ENCODE measurements at places on chromosomes 2 and 18.

DNA sequence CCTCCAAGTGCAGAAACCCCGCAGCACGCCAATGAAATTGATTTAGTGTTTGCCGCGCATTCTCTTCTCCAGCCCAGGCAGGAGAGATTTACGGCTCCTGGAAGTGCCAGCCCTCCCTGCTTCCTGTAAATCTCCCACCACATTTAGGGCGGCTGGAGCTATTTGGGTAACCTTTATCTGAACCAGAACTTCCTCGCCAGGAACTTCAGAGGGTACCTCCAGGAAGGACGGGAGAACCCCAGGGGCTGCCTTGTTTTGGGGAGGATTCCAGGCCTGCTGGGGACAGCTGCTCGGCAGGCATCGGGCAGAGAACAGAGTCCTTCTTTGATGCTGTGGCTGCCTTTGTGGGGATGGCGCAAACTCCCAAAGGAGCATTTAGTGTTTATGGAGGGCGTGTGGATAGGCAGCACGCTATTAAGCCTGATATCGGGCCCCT, 122.0 kb upstream of the MYCN start:
- DNase-seq, result no peak

DNA sequence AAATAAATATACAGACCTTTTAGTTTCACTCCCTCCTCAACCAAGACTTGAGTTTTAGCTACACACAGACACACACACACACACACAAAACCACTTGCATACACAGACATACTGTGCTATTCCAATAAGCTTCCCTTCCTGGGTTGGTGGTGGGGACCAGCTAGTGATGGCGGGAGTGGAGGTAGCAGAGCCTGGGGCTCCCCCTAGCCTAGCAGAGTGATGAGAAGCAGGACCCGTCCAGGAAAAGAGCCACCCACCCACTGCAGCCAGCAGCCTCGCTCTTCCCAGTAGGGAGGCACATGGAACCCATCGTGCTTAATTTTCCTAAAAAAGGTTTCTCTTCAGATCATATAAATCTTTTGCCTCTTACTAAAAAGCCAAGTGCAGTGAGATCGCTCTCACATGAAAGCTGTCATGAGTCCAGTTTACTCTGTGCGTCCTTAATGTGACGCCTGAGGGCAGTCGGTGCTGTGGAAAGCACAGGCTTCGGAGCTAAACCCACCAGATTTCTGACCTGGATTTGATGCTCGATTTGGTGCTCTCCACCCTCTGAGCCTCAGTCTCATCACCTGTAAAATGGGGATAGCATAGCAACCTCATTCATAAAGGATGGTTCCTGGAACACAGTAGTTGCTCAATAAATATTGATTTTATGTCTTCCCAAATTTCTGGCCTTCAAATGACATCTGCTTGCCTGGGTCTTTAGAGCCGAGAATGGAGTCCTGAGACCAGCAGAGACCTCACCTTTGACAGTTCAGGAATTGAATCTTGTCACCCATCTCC, 60.1 kb upstream of the YWHAQ start:
- no peak for DNase-seq

GRCh38 chr2:236862961-236863728, 222.5 kb upstream of the COPS8 start:
- DNase-seq, result no peak

DNA sequence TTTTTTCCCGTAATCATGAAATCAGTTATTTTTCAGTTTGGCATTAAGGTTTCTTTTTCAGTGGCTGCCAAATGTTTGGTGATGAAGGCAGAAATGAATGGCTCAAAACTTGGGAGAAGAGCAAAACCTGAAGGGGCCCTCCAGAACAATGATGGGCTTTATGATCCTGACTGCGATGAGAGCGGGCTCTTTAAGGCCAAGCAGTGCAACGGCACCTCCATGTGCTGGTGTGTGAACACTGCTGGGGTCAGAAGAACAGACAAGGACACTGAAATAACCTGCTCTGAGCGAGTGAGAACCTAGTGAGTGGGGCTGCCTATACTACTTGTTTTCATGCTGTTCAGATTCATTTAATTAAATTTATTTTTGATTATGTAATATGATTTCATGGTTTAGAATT, 29.2 kb upstream of the MSH2 start:
- DNase-seq, result no peak

- no peak for DNase-seq
These were observed 864 bp downstream of the KLHL29 start for GRCh38 chr2:23385748-23386338.

DNA sequence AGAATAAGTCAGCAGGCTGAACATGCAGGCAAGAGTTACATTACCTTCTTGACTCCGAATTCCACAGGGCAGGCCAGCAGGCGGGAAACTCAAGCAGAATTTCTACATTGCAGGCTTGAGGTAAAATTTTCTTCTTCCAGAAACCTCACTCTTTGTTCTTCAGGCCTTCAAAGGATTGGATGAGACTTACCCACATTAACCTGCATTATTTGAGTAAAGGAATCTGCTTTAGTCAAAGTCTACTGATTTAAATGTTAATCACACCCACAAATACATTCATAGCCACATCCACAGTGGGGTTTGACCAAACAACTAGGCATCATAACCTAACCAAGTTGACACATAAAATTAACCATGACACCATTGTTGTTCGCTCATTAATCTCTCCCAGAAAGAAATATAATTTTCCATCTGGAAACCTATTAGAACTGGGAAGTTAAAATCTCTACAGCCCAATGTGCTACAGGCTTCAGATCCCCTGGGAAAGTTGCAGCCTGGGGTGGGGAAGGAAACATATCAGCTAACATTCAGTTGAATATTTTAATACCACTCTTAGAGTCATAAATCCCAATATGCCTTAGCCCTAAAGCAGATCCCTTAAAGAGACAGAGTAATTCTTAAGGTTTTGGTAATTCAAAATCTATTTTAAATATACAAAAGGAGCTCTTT, 468.2 kb upstream of the TNP1 start:
- no peak for DNase-seq

GRCh38 chr2:54497763-54498680, 41.9 kb downstream of the SPTBN1 start:
- no peak for DNase-seq

DNA sequence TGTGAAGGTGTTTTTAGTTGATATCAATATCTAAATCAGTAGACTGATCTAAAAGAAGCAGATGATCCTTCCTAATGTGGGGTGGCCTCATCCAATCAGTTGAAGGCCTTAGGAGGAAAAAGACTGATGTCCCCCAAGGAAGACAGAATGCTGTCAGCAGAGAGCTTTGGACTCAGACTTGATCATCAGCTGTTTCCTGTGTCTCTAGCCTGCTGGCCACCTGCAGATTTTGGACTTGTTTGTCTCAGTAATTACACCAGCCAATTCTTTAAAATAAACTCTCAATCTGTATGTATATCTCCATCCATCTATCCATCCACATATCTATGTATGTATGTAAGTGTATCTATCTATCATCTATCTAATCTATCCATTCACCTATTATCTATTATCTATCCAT, 301.3 kb downstream of the LPIN1 start:
- no peak for DNase-seq

DNA sequence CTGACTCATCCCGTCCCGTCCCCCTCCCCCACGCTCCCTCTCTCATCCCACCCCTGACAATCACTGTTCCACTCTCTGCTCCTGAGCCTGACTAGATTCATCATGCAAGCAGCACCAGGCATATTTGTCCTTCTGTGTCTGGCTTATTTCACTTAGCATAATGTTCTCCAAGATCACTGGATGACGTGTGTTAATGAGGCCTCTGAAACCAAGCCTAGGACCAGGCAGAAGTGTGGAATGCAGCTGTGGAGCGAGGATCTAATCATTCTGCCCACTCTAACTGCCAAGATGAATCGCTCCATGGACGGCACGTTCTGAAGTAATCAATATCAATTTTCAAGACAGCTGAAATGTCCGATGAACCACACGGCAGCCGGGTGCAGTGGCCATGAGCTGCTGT, 122.4 kb upstream of the ZNF236 start:
- DNase-seq, result no peak

DNA sequence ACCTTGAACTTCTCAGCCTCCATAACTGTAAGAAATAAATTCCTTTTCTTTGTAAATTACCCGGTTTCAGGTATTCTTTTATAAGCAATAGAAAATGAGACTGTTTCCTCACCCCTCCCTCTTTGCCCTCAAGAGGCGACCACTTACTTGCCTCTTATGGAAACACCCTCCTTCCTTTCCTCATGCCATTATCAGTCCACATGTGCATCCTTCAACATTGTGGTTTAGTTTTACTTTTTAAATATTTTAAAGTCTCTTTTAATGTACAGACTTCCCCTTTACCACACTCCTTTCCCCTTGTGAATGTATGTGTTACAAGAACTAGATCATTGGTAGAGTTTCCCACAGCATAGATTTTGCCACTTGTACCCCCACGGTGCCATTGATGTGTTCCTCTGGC, 202.4 kb upstream of the SIX2 start:
- no peak for DNase-seq

- DNase-seq, result no peak
These were observed 41.6 kb downstream of the SEMA4F start for GRCh38 chr2:74695663-74696062.

DNA sequence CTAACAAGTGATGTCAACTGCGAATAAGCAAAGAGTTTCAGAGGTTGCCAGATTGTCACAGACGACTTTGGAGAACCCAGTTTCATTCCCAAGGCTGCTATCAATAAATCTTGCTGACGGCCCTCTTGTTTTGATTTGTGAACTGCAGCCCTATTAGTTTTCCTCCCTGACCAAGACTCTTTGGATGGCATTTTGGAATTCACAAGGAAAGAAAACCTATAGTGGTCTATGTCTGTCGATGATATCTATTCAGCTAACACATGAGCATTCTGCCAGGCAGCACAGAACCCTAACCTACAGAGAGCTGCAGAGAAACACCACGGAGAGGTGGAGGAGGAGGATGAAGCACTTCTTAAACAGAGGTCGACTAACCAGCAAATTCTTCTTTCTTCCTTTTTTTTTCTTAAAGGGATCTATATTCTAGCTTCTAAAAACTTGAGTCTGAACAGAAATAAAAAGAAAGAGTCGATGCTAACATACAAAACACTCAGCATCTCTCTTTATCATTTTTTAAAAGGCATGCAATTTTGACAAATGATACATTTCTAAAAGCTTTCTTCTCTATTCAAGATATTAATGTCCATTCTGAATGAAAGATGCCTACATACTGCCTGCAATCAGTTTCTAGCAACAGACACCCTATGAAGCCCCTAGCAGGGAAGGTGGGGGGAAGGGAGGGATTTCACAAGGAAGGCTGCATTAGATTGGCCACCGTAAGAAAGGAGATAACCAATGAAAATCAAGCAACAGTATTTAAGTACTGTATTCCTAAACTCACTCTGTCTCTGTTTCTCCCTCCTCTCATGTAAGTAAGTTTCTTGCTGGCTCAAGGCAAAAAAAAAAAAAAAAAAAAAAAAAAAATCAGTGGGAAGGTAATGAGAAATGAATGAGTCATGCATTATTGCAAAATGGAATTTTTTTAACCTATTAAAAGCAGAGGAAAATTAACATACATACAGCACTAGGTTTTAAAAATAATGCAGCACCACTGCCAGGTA, 83.0 kb upstream of the CHRNA1 start:
- no peak for DNase-seq

DNA sequence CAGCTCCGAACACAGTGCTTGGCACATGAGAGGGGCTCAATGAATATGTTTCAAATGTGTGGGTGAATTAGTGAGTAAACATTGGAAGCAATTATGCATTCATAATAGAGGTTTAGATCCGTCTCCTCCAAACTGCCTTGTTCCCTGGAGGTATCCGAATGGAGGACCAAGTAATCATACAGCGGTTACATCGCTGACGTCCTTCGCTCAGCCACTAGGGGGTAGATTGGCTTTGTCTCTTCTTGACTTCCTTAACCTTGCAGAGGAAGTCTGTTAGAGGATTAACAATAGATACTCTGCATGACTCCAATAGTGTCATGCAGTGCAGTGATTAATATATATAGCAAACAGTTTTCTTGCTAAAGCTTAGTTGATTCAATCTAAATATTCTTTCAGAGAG, 517.0 kb downstream of the PTPRM start:
- no peak for DNase-seq

DNA sequence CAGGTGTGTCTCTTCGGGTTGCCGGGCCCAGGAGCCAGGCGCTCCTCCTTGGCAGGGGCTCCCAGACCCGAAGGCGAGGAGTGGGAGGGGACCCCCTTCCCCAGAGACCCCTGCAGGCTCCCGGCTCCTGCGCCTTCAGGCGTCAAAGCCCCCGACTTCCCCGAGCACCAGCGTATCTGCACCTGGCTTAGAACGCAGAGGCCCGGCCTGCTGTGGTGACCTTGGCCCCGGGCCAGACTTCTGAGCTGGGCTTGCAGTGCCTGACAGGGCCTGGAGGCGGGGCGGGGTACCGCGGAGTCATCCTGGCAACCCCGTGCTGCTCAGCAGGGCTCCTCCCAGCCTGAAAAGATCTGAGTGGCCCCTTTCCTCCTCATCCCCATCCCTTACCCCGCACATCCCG, 27.0 kb downstream of the SKA1 start:
- DNase-seq, result no peak

DNA sequence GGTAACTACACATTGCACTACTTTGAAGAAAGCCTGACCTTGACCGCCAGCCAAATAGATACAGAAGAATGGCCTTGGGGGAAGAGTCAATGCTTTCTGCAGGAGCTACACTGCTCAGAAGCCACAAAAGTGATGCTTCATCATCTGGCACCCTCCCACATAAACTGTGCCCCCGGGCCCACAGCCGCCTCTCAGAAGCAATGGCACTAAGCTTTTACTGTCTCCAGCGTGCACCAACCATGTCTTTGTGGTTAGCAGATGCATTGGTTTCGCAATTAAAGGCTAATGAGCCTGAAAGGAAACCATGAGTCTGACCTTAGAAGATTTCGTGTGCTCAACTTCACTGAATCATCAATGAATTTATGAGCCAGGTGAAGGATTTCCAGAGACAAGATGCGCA, 209.4 kb upstream of the TRIB2 start:
- peak; percentile 45 for DNase-seq

- no peak for DNase-seq
These were observed 860 bp downstream of the CTNNA2 start for GRCh38 chr2:79513711-79514110.

DNA sequence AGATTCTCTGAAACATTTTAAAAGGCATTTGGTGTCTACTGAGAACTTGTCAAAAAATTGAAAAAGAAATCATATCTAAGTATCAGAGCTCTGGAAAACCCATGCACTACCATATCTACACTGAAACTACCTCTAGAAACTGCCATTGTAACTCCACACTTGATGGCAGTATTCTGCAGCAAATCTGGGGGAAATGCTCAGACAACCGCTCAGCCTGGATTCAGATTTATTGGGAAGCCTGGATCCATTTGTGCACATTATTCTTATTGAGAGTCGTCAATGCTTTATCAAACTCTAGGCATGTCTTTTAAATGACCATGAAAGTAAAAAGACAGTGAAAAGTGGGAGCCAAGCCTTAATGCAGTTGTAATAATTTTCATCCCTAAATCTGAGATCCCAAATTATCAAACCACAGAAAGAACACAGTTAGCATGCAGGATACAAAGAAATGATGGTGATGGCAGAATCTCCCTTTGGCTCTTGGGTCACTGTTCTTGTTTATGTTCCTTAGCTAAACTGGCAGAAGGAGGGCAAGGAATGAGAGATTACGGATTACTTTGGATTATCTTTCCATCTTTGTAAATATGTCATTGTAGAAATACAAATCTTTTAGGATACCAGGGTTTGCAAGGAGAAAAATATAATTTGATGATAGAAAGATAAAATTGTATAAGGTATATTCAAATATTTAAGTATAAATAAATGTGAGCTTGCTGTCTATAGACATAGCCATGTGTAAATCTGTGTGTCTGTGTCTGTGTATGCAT, 512.1 kb upstream of the SYT4 start:
- no peak for DNase-seq

All from activated CD4-positive, alpha-beta T cell treated with anti-CD3 and anti-CD28 coated beads for 1 hour (primary cell).